ENCODE measurements at places on chromosomes 13 and 19.
A peak's percentile ranks its signal among the peaks of the same experiment; 100 is the strongest.

GRCh38 chr13:19185865-19186645 is 4.4 kb upstream of the TUBA3C start:
- H3K27me3 ChIP-seq = no peaks in the 10 kb centered on the region
- H3K4me1 ChIP-seq = no peaks in the 10 kb centered on the region
- H3K27ac ChIP-seq = peak overlapping the region; percentile 27
- no peak overlapping the region for H3K4me3 ChIP-seq

DNA sequence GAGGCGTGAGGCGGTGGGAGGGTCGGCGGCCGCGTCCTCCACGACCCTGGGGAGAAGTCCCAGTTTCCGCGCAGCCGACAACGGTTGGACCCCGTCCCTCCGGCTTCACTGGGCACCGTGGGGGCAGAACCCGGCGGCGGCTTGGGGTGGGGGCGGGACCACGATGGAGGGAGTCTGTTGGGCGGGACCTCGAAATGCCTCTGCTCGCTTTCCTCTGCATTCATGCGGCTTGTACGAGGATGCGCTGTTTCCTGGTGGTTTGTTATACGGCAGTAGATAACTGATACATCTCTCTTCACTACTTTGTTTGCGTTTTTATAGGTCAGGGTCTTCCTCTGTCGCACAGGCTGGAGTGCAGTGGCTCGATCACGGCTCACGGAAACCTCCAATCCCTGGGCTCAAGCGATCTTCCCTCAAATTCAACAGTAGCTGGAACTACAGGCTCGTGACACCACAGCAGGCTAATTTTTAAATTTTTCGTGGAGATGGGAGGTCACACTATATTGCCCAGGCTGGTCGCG is 24.6 kb upstream of the ZNF846 start:
- peak overlapping the region; percentile 93 for H3K27ac ChIP-seq
- H3K36me3 ChIP-seq = peaks cover 6% of the 10 kb centered on the region
- H3K27me3 ChIP-seq = no peaks in the 10 kb centered on the region

DNA sequence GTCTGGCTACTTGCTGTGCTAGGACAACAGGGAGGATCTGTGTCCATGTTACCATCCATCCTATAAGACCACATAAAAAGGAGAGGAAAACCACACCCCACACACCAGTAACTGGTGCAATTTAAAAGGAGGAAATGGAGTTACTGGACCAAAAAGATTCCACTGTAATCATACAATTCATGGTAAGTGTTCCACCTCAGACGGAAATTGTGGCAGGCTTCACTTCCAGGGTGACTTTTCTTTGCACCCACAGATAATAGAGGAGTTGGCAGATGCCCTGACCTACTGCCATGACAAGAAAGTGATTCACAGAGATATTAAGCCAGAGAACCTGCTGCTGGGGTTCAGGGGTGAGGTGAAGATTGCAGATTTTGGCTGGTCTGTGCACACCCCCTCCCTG is 2.4 kb downstream of the AURKC start:
- no peaks in the 10 kb centered on the region for H3K36me3 ChIP-seq
- H3K4me3 ChIP-seq = no peak overlapping the region
- H3K27ac ChIP-seq = no peak overlapping the region
- no peaks in the 10 kb centered on the region for H3K4me1 ChIP-seq
- no peaks in the 10 kb centered on the region for H3K27me3 ChIP-seq

- H3K36me3 ChIP-seq = no peaks in the 10 kb centered on the region
- no peaks in the 10 kb centered on the region for H3K4me1 ChIP-seq
- no peak overlapping the region for H3K4me3 ChIP-seq
Measured at GRCh38 chr19:4606921-4607678, 32.2 kb upstream of the TNFAIP8L1 start.

- no peaks in the 10 kb centered on the region for H3K36me3 ChIP-seq
- peaks cover 28% of the 10 kb centered on the region for H3K4me1 ChIP-seq
- H3K4me3 ChIP-seq = no peak overlapping the region
- H3K27ac ChIP-seq = no peak overlapping the region
- peaks cover 23% of the 10 kb centered on the region for H3K27me3 ChIP-seq
Measured at GRCh38 chr19:46180701-46181387, 32.8 kb downstream of the IGFL2 start.

GRCh38 chr19:13036366-13036976 is 41.2 kb downstream of the NFIX start:
- no peaks in the 10 kb centered on the region for H3K36me3 ChIP-seq
- H3K27me3 ChIP-seq = peaks cover 2% of the 10 kb centered on the region
- no peak overlapping the region for H3K4me3 ChIP-seq

DNA sequence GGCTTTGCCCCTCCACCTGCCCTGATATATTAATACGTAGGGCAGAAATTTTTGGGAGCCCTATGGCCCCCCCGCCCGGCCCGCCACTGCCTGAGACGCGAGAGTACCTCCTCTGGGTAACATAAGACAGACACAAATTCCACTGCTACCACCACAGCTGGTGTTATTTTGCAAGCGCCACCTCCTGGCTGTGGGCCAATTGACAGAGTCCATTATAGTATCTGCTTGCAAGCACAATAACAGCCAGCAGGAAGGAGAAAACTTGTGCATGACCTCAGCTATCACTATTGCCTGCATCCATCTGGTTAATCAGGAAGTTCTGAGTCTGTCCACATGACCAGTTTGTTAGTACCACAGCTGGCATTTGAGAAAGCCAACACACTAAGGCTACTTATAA is 25.3 kb upstream of the OR10H2 start:
- no peak overlapping the region for H3K4me3 ChIP-seq
- H3K27ac ChIP-seq = no peak overlapping the region
- no peak for DNase-seq
- peaks cover 4% of the 10 kb centered on the region for H3K27me3 ChIP-seq
- H3K36me3 ChIP-seq = no peaks in the 10 kb centered on the region
- peaks cover 3% of the 10 kb centered on the region for H3K4me1 ChIP-seq

DNA sequence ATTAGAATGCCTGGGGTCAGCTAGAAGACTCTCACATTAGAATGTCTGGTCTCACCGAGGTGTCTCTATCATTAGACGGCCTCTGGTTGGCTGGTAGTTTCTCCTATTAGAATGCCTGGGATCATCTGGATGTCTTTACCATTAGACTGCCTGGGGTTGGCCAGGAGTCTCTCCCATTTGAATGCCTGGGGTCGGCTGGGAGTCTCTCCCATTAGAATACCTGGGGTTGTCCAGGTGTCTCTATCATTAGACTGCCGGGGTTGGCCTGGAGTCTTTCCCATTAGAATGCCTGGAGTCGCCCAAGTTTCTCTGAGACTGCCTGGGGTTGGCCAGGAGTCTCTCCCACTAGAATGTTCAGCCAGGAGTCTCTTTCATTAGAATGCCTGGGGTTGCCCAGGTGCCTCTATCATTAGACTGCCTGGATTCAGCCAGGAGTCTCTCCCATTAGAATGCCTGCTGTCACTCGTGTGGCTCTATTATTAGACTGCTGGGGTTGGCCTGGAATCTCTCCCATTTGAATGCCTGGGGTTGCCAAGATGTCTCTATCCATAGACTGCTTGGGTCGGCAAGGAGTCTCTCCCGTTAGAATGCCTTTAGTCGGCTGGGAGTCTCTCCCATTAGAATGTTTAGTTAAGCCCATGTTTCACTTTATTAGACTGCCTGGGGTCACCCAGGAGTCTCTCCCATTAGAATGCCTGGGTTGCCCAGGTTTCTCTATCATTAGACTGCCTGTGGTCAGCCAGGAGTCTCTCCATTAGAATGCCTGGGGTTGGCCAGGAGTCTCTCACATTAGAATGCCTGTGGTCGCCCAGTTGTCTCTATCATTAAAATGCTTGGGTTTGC is 1467.8 kb downstream of the UQCRFS1 start:
- peaks cover 13% of the 10 kb centered on the region for H3K36me3 ChIP-seq
- DNase-seq = no peak
- H3K4me3 ChIP-seq = no peak overlapping the region
- no peak overlapping the region for H3K27ac ChIP-seq
- no peaks in the 10 kb centered on the region for H3K4me1 ChIP-seq

- no peaks in the 10 kb centered on the region for H3K27me3 ChIP-seq
- peak overlapping the region; percentile 99 for H3K27ac ChIP-seq
- peak overlapping the region; percentile 96 for H3K4me3 ChIP-seq
- no peak for DNase-seq
- H3K36me3 ChIP-seq = peaks cover 40% of the 10 kb centered on the region
Measured at GRCh38 chr19:13153569-13154240, 3.5 kb downstream of the IER2 start.

GRCh38 chr13:89790696-89791095 is 1556.8 kb upstream of the MIR17HG start:
- no peaks in the 10 kb centered on the region for H3K36me3 ChIP-seq
- no peaks in the 10 kb centered on the region for H3K4me1 ChIP-seq
- no peak for DNase-seq
- H3K27ac ChIP-seq = no peak overlapping the region

DNA sequence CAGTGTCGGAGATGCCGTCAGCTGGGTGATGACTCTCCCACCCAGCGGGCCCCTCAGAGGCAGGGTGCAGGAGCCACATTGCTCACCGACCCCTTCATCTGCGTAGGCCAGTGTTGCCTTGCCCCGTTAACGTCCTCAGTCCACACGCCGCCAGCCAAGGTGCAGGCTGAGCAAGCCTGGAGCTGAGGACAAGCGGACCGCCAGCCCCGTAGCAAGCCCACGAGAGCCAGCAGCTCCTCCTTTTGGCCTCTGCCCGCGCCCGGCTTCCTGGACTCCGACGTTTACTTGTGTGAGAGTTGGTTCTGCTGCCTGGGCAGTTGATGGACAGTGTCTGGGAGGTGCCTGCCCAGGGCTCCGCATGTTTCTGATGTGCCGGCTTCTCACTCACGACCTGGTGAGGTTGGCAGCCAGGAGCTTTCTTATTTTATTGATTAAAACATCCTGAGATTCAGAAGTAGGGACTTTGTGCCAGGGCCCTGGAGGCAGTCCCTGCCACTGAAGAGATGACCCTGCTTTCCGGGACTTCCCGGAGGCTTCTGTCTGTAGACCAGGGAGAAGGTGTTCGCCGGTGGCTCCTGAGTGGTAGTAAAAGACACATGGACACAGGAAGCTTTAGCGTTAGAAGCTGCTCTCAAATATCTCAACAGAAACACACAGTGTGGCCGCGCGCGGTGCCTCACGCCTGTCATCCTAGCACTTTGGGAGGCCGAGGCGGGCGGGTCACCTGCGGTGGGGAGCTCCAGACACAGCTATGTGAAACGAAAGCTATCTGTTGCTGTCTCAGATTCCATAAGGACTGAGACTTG is 5.8 kb downstream of the DAZAP1 start:
- H3K36me3 ChIP-seq = peaks cover 75% of the 10 kb centered on the region
- no peak overlapping the region for H3K4me3 ChIP-seq
- H3K4me1 ChIP-seq = peaks cover 33% of the 10 kb centered on the region
- H3K27me3 ChIP-seq = no peaks in the 10 kb centered on the region
- no peak for DNase-seq

DNA sequence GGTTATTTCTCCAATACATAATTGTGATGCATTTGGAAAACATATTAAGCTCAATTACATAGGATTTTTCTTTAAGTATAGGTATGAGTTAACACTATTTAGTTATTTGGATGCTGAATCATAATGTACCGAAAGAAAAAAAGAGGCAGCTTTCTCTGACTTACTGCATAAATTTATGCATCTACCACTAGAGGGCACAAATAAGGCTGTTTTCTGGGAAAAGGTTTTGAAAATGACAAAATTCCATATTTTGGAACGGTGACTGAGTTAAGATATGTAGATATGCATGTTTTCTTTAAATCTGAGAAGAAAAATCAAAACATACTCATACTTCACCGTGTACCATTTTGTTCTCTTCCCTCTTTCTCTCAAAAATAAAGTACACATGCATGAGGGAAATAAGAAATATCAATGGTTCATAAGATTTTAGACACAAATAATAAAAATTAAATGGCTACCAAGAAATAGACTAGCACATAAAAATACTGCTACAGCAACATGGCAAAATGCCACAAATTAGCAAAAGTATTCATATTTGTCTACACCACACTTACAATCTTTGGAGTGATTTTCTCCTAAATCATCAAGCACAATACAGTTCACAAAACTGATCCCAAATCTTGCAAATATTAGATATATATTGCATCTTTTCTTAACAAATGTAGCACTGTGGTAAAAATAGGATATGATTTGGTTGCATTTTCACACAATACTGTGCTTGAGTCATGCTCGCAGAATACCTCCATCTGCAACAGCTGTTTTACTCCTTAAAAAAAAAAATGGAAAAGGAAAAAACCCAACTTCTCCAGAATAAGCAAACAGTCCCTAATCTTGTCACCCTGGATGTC is 260.0 kb downstream of the FGF14 start:
- H3K27me3 ChIP-seq = no peaks in the 10 kb centered on the region
- H3K36me3 ChIP-seq = no peaks in the 10 kb centered on the region
- no peak overlapping the region for H3K27ac ChIP-seq
- no peak overlapping the region for H3K4me3 ChIP-seq

DNA sequence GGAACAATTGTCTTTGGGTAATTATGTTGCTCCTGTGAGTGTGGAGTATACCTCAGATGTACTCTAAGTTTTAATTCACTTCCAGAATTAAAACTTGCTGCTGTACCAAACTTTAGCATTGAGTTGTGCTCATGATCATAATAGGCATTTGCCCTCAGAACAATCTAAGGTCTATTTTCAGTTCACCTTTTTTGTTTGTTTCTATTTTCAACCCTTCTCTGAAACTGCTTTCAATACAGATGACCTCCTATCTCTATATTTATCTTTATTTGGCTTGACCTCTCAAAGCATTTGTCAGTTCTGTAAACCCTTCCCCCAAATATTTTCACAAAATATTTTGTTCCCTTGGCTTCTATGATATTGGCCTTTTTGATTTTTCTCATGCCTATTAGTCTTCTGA is 873.0 kb downstream of the OLFM4 start:
- H3K27ac ChIP-seq = no peak overlapping the region
- no peak for DNase-seq
- no peaks in the 10 kb centered on the region for H3K27me3 ChIP-seq
- no peaks in the 10 kb centered on the region for H3K36me3 ChIP-seq

GRCh38 chr13:38582133-38582532 is 104.7 kb upstream of the FREM2 start:
- no peaks in the 10 kb centered on the region for H3K27me3 ChIP-seq
- H3K4me1 ChIP-seq = no peaks in the 10 kb centered on the region
- H3K4me3 ChIP-seq = no peak overlapping the region
- H3K36me3 ChIP-seq = no peaks in the 10 kb centered on the region

DNA sequence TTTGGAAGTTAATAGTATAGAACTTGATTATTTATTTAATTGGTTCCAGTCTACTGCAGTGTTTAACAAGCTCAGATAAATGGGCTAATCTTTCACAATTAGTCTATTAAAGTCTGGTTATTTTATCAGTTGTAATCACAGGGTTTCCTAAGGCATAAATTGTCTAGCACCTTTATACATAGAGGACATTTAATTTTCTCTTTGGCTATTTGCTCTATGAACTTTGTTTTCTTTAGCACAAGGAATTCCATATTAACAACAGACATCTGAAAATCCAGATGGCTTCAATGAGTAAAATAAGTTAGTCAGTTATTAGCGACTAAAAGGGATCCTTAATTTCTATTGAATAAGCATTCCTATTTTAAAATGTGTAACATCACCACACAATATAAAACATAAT is 1350.8 kb upstream of the SLC10A2 start:
- H3K36me3 ChIP-seq = no peaks in the 10 kb centered on the region
- no peaks in the 10 kb centered on the region for H3K4me1 ChIP-seq

GRCh38 chr13:94269557-94269956 is 209.9 kb downstream of the DCT start:
- H3K27ac ChIP-seq = no peak overlapping the region
- no peak overlapping the region for H3K4me3 ChIP-seq
- no peaks in the 10 kb centered on the region for H3K36me3 ChIP-seq
- no peak for DNase-seq
- H3K27me3 ChIP-seq = no peaks in the 10 kb centered on the region
